ENCODE measurements at places on chromosomes 5 and 9.

DNA sequence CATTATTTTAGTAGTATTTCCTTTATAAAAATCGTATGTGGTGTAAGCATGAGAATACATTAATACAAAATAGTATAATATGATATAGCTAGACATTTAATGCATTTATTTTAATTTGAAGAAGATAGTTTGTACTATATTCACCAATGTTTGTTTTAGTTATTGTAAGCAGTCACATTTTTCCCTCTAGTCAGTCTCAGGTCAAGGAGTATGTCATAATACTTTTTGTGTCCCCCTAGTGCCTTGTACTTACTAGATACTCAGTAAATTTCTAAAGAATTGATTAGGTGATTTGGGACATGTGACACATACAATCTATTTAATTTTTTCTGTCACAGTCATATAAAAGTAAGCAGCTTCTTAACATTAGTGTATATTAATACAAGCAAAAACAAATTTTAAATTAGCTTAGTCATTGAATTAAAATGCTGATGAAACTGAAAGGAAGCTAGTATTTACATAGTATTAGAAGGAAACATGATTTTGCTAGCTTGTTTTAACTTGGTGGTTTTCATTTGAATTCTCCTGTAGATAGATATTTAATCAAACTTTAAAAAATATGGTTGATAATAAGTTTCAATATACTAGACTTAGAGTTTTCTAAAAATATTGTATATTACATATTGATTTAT is 242.2 kb downstream of the FER start:
- no peak for DNase-seq

- DNase-seq, result no peak
Measured at GRCh38 chr5:98713856-98714255, 59.6 kb upstream of the RGMB start.

DNA sequence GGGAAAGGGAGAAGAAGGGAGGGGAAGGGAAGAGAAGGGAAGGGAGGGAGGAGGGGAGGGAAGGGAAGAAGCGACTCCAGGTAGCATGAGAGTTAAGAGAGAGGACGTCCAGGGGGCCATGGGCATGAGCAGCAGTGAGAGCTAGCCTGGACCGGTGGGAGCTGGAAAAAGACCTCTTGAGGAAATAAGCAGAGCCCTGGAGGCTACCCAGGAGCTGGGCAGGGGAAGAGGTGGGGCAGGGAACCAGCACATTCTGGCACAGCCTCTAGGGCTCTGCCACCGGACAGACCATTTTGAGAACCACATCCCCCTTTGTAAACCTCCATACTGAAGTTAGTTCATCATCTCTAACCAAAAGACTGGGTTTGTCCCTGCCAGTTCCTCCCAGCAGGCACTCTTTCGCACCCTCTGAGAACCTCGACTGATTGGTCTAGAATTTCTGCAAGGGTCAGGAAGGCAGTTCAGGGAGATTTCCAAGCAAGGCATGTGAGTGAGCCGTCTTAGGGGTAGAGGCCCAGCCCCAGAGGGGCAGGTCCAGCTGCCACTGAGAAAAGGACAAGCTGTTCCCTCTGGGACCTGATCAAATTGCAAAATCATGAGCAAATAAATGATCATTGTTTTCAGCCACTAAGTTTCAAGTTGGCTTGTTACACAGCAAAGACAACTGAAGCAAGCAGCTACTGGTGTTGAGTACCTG is 11.6 kb downstream of the NAIF1 start:
- DNase-seq, result no peak

DNA sequence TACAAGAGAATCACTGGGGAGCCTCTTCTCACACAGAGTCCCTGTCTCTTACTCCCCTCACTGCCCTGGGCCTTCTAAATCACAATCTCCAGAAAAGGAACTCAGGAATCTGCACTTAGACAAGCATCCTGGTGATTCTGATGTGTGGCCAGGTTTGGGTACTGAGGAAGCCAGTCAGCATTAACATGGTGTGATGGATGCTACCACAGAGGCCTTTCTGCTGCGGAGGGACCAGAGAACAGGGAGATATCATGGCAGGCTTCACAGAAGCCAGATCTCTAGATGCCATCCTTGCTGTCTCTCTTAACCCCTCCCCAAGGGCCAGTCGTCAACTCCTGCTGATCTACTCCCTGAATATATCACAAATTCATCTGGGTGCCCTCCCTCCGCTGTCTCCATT is 1.6 kb downstream of the ANKS6 start:
- DNase-seq, result no peak

DNA sequence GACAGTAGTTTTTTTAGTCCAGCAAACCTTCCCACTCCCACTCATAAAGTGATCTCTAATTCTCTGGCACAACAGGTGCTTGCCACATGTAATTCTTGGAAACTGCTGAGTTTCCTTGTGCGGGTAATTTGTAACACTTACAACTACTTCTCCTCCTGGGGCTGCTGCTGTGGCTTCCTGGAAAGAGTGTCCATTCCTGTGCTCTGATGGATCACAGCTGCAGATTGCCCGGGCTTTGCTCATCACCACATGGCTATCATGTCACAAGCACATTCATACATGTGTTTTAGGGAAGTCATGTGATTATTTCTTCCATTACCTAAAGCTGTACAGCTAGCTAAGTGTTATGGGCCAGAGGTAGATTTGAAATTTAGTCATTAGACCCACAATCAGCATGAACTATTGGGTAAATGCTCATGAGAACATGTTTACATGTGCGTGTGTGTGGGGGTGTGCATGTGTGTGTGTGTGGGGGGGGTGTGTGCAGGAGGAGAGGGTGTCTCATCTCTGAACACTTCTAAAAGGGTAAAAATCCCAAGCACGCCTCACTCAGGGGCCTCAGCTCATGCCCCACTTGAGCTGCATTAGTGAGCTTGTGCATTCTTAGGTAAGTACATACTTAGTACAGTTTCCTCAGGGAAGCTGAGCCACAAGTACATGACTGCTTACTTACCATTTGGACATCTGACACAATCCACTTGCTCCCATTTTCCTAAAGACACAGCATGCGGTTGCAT is 118.1 kb upstream of the CCDC112 start:
- no peak for DNase-seq

GRCh38 chr5:80701597-80701996 is 46.8 kb upstream of the DHFR start:
- DNase-seq, result no peak

DNA sequence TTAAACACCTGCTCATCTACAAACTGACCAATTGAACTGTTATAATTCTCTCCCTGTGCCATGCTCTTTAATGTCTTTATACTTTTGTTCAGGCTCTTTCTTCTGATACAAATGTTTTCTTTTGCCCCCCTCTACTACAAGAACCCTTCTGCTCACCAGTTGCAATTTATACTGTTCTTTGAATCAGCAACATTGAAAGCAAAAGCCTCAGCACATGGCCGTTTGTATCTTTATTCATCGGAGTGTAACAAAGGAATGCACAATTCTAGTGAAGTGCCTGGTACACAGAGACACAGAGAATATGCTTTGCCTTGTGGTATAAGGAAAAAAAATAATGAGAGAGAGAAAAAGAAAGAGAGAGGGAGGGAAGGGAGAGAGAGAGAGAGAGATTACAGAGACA is 547.1 kb downstream of the CDH12 start:
- DNase-seq, result no peak

DNA sequence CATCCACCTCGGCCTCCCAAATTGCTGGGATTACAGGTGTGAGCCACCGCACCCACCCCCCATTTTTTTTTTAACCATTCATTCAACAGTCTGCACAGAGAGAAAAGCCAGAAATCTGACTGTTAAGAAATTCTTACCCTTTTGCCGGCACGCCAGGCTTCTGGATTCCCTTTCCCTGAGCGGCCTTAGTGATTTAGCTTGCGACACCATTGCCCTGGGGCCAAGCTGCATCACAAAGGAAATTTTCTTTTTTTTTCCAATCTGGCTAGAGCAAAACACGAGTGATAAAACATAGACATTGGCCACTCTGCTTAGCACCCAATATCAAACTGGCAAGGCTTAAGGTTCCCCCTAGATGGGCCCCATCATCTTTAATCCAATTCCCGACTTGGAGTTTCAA is 21.2 kb upstream of the ATOSB start:
- no peak for DNase-seq

- DNase-seq, result no peak
Measured at GRCh38 chr5:164470312-164470711, 964.9 kb downstream of the MAT2B start.

DNA sequence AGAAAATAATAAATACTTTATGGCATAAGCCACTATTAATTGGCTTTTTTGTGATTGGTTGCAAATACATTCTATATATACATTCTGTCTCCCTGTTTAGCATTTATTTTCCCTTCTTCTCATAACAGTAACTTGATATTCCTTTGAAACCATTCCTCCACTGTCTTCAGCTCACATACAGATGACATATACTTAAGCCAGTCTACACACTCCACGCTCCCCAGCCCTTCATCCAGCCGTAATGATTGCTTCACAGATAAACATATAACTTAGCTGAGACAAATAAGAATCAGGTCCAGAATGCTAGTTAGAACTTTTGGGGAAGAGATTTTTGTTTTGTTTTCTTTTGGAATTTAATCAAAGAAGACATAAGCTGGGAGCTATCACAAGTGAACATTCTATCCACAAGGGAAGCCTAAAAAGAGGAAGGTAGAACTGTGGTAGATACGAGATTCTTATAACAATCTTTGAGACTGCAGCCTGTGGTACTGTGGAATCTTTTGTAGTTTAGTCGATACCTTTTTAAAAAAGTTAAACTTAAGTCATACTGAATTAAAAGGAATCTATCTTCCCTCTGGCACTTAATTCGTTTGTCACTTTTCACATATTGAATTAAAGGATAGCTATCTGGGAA is 365.1 kb upstream of the PRR16 start:
- no peak for DNase-seq

- DNase-seq, result no peak
Measured at GRCh38 chr5:56429110-56429561, 196.0 kb upstream of the ANKRD55 start.

GRCh38 chr9:115808108-115808507 is 345.5 kb upstream of the PAPPA start:
- no peak for DNase-seq

GRCh38 chr9:86405926-86406325 is 51.7 kb upstream of the TUT7 start:
- DNase-seq, result no peak

GRCh38 chr5:161064781-161065180 is 212.8 kb upstream of the ATP10B start:
- peak; percentile 2 for DNase-seq

GRCh38 chr5:90802474-90803317 is 244.1 kb downstream of the ADGRV1 start:
- peak; percentile 27 for DNase-seq

DNA sequence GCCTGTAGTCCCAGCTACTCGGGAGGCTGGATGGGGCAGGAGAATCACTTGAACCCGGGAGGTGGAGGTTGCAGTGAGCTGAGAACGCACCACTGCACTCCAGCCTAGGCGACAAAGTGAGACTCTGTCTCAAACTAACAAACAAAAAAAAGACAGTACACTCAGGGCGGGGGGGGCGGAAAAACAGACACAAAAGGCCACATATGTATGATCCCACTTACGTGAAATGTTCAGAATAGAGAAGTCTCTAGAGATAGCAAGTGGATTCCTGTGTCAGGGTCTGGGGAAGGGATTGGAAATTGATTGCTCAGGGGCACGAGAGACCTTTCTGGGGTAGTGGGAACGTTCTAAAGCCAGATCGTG is 9.0 kb upstream of the LCN1 start:
- no peak for DNase-seq

DNA sequence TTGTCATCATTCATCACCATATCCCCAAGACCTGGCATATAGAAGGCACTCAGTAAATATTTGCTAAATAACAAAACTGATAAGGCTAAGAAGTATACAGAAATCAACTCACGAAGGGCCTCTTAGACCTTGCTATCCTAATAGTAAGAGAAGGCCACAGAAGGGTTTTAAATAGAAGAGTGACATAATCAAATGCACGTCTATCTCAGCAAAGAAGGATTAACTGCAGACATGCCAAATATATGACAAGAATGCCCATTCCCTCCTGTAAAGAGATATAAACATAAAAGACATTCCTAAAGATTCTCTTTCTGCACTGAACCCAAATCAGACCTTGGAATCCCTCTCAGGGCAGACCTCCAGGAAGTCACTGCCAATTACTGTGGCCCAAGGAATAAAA is 34.1 kb downstream of the ECPAS start:
- no peak for DNase-seq

DNA sequence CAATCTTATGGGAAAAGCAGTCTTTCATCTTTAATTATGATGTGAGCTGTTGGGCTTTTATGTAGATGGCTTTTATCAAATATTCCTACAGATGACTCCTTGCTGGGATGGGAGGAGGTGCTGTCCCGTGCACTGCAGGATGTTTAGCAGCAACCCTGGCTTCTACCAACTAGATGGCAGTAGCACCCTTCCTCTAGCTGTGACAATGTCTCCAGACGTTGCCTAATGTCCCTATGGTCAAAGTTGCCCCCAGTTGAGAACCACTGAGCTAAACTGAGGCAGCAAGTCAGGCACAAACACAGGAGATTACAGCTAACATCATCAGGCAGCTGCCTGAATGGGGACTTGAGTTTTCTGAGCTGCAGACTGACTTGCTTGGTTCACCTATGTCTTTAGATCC is 401.9 kb upstream of the PDE4D start:
- peak; percentile 22 for DNase-seq

- DNase-seq, result no peak
Measured at GRCh38 chr5:43415935-43416802, 4.0 kb upstream of the CCL28 start.

GRCh38 chr5:132202711-132203463 is 24.8 kb downstream of the P4HA2 start:
- no peak for DNase-seq

DNA sequence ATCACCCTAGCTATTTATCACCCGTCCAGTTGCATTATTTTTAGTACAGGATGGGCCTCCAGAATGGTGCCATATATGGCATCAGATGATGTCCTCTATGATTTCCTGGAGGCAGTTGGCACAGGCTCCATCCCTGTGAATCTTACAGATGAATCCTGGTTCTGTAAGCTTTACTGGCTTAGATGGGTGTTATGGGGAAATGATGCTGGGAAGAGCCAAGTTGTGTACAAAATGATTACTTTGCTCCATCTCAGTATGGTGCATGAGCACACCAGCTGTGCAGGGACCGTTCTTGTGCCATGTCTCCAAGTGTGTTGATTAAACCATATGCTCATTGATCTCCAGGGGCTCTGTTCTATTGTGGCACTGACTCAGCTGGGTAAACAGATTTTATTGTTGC is 755.7 kb downstream of the TLR4 start:
- DNase-seq, result peak; percentile 94

GRCh38 chr9:88076286-88077070 is 61.8 kb downstream of the SPATA31C2 start:
- DNase-seq, result peak; percentile 62

DNA sequence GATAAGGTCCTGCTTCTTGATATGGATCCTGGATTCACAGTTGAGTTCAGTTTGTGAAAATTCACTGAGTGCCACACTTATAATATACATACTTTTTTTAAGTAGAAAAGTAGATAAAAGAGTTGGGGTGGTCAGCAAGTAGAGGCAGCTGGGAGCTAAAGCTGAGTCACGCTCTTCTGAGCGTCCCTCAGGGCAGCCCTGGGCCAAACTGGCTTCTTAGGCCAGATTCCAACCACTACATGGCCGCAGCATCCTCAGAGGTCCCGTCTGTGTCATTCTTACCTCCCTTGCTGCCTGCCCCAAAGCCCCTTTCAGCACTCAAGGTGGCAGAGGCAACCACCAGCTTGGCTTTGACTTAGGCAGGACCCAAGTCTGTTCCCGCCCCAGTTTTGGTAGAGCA is 123.3 kb upstream of the TBC1D2 start:
- DNase-seq, result no peak

GRCh38 chr9:7984692-7985091 is 185.1 kb upstream of the DMAC1 start:
- no peak for DNase-seq
